ENCODE measurements at places on chromosomes 4 and X.
A peak's percentile ranks its signal among the peaks of the same experiment; 100 is the strongest.

GRCh38 chrX:24259544-24260240, 54.2 kb downstream of the SUPT20HL2 start:
- DNase-seq = peak; percentile 60

GRCh38 chr4:150826306-150826705, 188.8 kb downstream of the LRBA start:
- DNase-seq = no peak

GRCh38 chr4:7397206-7398103, 37.3 kb downstream of the PSAPL1 start:
- no peak for DNase-seq

GRCh38 chrX:111170017-111170416, 74.0 kb downstream of the PAK3 start:
- DNase-seq = no peak

- DNase-seq = no peak
Observed at GRCh38 chrX:38654302-38654701, 93.0 kb downstream of the TSPAN7 start.

DNA sequence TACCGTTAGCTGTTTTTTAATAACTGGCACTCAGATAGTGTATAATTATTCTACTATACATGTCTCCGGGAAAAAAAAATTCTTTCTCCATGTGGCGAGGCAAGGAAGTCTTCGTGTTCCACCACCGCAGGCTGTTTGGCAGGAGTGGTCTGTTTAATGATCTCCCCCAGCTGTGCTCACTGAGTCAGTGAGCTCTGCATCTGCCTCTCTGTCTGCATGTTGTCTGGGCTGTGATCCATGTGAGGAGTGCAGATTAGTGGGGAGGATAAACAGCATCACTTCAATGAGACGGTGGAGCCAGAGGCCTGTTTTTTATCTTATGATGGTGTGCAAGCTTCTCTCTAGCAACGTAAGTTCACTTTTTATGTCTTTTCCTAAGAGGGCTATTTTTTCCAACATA, 69.8 kb downstream of the RPS3A start:
- peak; percentile 93 for DNase-seq

DNA sequence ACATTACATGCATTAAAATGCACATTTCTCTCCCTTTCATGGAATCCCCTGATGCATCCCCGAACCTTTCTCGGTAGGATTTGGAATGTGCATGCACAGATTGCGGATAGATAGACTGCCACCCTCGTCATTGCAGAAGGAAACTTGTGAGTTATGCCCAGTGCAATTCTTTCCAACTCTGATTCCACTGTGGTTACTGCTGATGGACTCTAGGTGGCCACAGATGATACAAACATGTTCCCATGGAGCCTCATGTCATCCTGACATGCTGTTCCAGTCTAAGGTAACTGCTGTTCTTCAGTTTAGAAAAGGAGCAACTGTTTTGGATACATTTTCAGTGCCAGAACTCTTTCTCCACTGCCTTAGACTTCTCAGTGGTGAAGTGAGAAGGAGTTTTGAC, 9.1 kb upstream of the VCX3B start:
- DNase-seq = no peak

DNA sequence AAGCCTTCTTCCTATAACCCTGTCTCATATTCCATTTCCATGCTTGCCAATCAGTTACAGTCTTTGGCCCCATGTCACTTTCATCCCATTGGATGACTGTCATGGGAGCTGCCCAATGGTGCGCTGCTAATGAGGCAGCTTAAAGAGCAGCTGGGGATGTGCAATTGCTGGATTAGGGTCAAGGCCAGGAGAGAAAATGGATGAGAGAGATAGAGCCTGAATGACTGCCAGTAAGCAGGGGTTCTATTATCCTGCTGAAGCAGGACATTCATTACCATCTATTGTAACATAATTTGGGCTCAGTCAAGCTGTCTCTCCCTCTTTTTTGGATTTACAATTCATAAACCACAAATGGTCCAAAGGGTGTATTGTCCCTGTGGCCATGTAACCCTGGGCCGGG, 909.0 kb downstream of the CENPC start:
- DNase-seq = no peak

- no peak for DNase-seq
Observed at GRCh38 chrX:33909836-33910235, 222.3 kb downstream of the FAM47A start.

DNA sequence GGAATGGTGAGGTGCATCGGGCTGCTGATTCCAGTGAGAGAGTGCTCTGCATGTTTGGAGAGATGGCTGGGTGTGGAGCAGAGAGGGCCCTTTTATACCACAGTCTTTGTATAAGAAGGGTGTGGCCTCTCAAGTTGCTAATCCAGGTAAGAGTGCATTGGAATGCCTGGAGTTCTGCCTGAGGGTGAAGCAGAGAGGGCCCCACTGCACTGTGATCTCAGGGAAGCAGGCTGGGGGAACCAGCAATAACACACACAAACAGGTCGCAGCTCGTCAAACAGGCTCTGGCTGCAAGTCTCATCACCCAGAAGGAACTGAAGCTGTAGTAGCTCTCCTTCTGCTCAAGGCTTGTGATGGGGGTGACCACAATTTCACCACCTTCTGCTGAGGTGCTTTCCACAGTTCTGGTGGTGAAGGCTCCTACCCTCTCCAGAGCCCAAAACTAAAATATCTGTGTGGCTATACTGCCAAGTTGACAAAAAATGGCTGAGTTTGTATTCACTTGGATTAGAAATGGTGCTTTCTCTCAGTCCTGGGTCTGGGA, 687.4 kb upstream of the HS3ST1 start:
- no peak for DNase-seq

DNA sequence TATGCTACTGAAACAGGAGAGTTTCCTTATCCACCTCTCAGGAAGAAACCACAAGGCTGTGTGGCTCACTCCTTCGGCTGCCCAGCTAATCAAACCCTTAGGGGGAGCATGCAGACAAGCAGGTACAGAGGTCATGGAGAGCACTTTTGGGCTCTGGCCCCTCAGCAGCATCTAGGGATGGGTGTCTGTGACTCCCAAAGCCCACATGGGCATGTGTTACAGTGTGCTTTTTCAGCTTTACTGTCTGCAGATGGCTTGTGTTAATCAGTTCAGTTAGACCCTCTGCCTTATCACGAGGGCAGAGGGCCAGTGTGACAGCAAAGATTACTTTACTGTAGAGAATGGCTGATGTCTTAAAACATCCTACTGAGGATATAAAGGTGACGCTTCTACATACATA, 447.4 kb downstream of the PCDH10 start:
- DNase-seq = no peak

- DNase-seq = no peak
Observed at GRCh38 chrX:44744799-44745198, 99.0 kb upstream of the DUSP21 start.

- DNase-seq = no peak
Observed at GRCh38 chrX:133215747-133216146, 2.4 kb downstream of the TFDP3 start.

GRCh38 chrX:27309406-27309805, 153.7 kb downstream of the PPP4R3C start:
- no peak for DNase-seq

GRCh38 chrX:9668537-9668936, 97.1 kb downstream of the GPR143 start:
- DNase-seq = peak; percentile 45

DNA sequence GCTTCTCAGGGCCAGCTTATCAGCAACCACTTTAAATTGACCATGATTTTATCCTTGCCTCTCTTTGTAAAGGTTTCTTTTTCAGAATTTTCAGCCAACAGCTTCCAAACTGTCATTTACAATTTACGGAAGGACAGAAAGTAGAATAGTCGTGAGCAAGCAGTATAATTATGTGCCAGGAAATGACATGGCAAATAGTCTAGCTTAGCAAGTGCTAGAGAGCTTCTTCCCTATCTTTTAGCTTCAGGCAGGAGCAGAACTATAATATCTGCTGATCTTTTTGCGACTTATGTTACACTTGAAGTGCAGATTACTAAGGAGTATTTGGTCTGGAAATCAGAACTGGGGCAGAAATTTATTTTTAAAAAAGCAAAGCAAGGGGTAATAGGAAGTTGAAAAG, 123.0 kb upstream of the AP1S2 start:
- DNase-seq = no peak

DNA sequence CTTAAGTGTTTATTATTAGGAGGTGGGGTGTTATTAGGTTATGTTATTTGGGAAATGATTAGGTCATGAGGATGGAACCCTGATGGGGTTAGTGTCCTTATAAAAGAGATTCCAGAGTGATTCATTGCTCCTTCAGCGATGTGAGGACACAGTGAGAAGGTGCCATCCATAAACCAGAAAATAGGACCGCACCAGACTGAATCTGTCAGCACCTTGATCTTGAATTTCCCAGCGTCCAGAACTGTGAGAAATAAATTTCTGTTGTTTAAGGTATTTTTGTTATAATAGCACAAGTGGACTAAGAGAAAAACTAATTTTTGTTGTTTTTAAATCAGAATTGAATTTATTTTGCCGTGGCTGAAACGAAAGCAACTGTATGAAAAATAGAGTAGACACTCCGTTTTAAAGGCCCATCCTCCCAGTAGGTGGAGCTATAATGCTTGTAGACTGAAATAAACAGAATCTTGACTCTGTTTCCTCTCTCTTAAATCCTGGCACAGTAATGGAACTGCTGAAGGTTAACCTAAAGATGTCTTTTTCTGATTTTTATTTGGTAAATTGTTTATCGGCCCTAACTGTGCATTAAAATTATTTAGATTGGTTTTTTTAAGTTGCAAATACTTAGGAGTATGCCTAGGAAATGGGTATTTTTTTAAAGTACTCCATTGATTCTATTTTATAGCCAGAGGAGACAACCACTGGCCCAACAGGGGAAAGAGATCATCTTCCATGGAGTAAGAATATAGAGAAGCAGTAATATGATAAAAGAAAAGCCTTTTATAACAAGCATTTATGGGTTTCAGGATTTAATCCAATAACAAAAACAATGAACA, 133.2 kb upstream of the ADAMTS3 start:
- DNase-seq = peak; percentile 25

DNA sequence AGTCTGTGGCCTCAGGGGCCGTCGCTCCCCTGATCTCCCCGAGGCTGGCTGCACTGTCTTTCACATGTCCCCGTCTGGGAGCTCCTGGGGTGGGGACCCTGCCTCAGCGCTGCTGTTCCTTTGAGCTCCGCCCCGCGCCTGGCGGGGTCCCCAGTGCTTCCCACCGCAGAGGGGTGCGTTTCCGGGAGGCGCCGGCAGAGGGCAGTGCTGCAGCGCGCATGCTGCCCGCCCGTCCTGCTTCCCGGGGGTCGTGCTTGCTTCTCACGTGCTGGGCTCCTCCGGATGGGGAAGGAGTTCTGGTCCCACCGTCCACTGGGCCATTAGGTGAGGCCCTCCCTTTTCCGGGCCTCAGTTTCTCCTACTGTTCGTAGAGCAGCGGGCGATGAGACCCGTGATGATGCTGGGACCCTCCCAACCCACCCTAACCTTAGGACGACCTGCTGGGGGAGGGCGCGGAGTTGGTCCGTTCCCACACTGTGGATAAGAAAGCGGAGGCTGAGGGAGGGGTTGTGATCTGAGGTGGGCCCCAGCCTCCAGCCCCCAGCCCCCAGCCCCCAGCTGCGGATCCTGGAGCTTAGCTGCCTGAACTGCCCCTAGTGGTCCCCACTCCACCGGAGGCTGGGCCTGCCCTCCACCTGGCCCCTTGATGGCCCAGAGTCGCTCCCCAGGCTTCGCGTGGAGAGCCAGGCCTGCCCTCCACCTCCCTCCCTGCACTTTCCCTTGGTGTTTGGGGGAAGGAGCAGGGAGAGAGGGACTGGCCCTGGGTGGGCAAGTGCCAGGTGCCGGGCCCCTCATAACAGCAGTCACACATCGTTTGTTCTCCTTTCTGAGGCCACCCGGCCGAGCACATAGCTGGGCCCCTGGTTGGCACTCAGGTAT, 15.3 kb downstream of the CPZ start:
- DNase-seq = no peak

DNA sequence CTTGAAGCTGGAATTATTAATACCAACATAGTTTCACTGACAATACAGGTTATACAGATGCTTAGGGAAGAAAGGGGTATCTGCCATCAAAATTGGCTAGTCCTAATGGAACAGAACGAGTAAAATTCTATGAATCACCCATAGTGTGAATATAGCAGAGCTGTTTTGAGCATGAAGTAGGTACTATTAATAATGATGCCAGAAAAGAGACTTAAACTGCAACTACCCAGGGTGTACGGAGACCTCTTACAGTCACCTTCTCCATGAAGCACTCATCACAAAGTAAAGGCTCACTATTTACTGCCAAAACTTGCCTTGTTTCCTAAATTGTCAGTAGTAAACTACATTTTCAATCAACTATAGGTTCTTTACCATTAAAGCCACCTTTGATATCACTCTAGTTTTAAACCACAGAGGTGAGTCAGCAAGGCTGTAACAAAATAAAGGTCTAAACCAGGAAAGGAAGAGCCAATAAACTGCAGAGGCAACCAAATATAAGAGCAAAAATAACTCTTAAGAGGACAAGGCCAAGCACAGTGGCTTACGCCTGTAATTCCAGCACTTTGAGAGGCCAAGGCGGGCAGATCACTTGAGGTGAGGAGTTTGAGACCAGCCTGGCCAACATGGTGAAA, 114.4 kb downstream of the FRYL start:
- DNase-seq = no peak

- DNase-seq = no peak
Observed at GRCh38 chr4:113662581-113662980, 99.0 kb downstream of the CAMK2D start.

DNA sequence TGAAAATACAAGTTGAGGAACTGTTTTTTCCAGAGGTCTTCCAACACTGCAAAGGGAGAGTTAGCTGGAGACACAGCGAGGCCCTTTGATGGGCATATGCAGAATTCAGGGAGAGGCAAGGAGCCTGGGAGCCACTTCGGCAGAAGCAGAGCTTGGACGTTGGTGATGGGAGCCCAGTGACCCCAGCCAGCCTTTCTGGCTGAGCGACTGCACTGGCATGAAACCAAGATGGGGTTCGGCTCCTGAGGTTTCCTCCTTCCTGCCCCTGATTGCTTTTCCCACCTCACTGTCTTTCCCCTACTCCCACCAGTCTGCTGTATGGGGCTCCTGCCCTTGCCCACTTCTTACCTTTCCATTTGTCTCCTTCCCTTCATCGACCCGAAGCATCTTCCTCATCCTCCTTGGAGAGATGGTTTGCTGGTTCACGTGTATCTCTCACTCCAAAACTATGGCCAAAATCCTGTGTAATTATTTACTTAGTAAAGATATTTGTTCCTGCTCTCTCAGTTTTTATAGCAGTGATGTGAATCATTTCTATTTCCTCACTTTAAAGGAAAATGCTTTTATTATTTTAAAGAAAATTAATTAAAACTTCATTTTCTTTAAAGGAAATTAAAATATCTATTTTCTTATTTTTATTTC, 100.5 kb downstream of the NFKB1 start:
- DNase-seq = no peak

GRCh38 chr4:110610620-110610939, 12.3 kb downstream of the PITX2 start:
- DNase-seq = no peak

DNA sequence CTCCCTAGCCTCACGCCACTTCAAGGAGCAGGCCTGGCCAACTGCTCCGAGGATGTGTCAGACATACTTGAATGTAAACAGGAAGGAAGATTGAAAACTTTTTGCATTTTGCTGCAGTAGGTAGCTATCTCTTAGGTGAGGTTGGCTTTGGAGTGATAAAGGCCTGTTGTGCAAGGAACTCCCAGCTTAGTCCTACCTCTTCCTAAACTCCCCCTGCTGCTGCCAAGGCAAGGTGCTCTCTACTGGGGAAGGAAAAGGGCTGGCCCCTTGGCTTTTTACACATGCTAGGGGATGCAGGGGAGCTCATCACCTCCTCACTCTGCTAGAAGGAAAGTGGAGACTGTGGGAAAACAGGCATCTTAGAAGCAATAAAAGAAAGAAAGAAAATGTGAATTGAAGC, 10.7 kb upstream of the BRS3 start:
- DNase-seq = no peak

GRCh38 chr4:142713282-142714030, 132.6 kb downstream of the INPP4B start:
- no peak for DNase-seq

Data from AG09319 (cell line).